Transverse colon (tissue), 4 donors: ENCODE measurements at places on chromosomes 2 and 18. TPM values are rescaled to one million over a fixed set of nuclear protein-coding genes. Genes with fewer than 3 reads are reported as not detected.
A peak's percentile ranks its signal among the peaks of the same experiment; 100 is the strongest.

DNA sequence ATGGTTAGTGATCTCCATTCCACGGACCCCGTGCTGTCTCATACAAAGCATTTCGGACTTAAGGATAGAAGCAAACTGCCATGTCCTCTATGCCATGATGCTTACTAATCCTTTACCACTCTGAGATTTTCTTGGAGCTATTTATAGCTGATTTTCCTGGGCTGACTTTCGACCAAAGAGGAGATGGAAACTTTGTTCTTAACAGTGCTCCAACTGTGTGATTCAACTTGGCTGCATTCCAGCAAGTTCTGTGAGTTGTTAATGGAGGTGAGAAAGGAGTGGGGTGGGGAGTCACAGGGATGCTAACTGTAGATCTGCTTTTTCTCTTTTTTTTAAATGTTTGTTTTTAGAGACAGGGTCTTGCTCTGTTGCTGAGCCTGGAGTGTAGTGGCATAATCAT lies 45.5 kb upstream of the MSH2 start:
- no peaks in the 10 kb centered on the region for H3K36me3 ChIP-seq
- no peaks in the 10 kb centered on the region for H3K27me3 ChIP-seq
- H3K27ac ChIP-seq: peak overlapping the region; percentile 85
- DNase-seq: peak; percentile 63
- no peak overlapping the region for H3K4me3 ChIP-seq

DNA sequence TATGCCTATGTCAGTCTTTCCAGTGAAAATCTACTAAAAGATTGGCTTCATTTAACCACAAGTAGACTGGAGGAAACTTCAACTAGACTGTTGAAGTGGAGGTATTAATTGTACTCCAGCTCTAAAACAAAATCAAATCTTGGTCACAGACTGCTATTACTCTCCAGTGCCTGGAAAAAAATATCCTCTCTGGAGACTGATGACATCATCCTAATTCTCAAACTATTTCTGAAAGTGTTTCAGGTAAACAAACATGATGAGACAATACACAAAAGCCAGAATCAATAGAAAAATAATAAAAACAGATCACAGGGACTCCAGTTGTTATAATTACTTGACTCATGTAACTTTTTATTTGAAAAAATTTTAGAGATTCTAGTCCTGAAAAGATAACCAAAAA lies 87.7 kb upstream of the MYO3B start:
- no peak overlapping the region for H3K27ac ChIP-seq
- no peak overlapping the region for H3K4me3 ChIP-seq
- DNase-seq: no peak
- H3K27me3 ChIP-seq: no peaks in the 10 kb centered on the region

GRCh38 chr2:234024304-234024703 lies 26.2 kb upstream of the SPP2 start:
- no peaks in the 10 kb centered on the region for H3K36me3 ChIP-seq
- no peak overlapping the region for H3K4me3 ChIP-seq
- no peak overlapping the region for H3K27ac ChIP-seq

DNA sequence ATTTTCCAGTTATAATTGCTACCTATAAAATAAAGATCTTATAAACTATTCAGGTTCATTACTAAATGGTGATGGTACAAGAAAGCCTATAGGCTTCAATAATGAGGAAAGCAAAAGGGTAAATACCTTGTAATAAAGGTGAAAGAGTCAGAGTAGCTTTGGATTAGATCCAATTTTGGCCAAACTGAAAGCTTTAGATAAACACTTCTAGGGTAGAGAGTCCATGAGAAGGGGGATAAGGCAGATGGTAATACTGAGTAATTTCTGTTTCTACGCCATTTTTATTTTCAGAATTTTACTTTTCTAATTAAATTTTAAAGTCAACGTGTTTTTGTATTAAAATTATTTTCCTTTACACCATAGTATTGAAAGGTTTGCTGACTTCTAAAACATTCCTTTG lies 9.4 kb downstream of the CASP8 start:
- no peak overlapping the region for H3K4me3 ChIP-seq
- H3K36me3 ChIP-seq: no peaks in the 10 kb centered on the region
- no peaks in the 10 kb centered on the region for H3K27me3 ChIP-seq
- DNase-seq: no peak
- no peak overlapping the region for H3K27ac ChIP-seq

DNA sequence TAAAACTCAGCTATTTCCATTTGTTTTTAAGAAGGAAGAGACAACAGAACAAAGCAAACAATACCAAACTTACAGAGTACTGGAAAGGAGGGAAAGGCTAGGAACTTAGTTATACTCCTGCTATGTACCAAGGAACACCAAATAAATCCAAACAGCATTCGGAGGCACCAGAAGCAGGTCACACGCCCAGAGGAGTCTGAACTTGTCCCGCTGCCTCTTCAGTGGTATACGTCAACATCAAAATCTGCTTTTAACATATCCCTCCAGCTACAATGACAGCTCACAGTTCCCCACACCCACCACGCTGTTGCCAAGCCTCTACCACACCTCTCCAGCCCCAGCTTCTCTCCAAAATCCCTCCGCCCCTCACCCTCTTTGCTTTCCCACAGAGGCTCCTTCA lies 17.3 kb downstream of the C2orf76 start:
- DNase-seq: no peak
- H3K4me1 ChIP-seq: no peaks in the 10 kb centered on the region
- H3K4me3 ChIP-seq: no peak overlapping the region
- no peaks in the 10 kb centered on the region for H3K27me3 ChIP-seq

GRCh38 chr2:119011910-119012209 lies 69.9 kb downstream of the MARCO start:
- H3K4me1 ChIP-seq: no peaks in the 10 kb centered on the region
- no peak overlapping the region for H3K4me3 ChIP-seq
- no peak overlapping the region for H3K27ac ChIP-seq
- no peak for DNase-seq

DNA sequence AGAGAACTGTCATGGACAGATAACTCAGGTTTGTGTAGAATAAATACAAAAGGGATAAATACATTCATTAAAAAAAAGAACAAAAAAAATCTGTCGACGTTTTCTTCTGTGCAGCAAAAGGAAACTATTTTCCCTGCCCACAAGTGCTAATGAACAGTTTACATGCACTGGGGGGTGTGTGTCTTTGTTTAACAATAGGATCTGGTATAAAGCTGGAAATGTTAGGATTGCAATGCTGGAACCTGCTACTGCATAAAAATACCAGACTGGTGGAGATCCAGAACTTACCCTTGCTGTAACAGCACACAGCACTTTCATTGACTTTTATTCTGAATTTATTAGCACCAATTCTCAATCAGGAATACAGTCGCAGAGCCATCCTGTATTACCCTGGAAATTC lies 84.6 kb upstream of the THOC1 start:
- no peak for DNase-seq
- H3K4me1 ChIP-seq: peaks cover 9% of the 10 kb centered on the region
- H3K27ac ChIP-seq: no peak overlapping the region
- no peaks in the 10 kb centered on the region for H3K36me3 ChIP-seq

- no peaks in the 10 kb centered on the region for H3K27me3 ChIP-seq
- H3K36me3 ChIP-seq: no peaks in the 10 kb centered on the region
- H3K27ac ChIP-seq: no peak overlapping the region
- no peak for DNase-seq
- peaks cover 2% of the 10 kb centered on the region for H3K4me1 ChIP-seq
- H3K4me3 ChIP-seq: no peak overlapping the region
These were observed 150.0 kb upstream of the HAAO start for GRCh38 chr2:42942214-42942989.

- no peak overlapping the region for H3K4me3 ChIP-seq
- DNase-seq: no peak
These were observed 179.9 kb downstream of the RPIA start for GRCh38 chr2:88871336-88871735.

DNA sequence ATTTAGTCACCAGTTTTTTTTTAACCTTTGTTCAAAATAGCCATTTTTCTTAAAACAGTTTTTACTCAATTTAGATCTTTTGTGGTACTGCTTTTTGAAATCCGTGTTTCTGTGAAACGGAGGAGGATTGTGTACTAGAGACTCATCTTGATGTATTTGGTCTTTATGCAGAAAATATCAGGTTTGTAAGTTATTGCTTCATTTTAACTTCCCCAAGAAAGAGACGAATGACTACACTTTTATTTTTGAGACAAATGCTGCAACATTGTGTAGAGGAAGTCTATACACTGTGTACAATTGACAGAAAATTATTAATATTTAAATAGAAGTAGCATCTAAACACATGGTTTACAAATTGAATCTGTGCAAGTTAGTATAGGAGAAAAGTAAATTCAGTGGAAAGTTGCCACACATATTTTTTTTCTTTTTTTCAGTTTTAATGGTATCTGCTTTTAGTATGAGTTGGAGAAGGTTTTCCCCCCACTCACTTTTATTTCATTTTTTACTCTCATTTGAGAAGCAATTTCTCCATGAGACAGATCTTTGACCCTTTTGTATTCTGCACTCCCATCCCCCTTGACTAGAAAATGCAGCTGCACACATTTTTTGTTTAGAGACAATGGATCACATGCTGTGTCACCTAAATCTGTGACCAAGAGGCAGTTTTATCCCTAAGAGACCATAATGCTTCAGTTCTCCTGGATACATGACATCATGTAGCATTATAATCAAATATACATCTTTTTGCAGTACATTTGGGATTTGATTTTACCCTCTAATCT lies 200.8 kb upstream of the STON1 start:
- no peak overlapping the region for H3K4me3 ChIP-seq
- DNase-seq: no peak
- H3K36me3 ChIP-seq: no peaks in the 10 kb centered on the region
- no peaks in the 10 kb centered on the region for H3K4me1 ChIP-seq

GRCh38 chr2:102826904-102827303 lies 65.1 kb downstream of the TMEM182 start:
- H3K4me3 ChIP-seq: no peak overlapping the region
- H3K27me3 ChIP-seq: no peaks in the 10 kb centered on the region
- no peak for DNase-seq
- H3K36me3 ChIP-seq: no peaks in the 10 kb centered on the region
- H3K27ac ChIP-seq: no peak overlapping the region
- no peaks in the 10 kb centered on the region for H3K4me1 ChIP-seq

DNA sequence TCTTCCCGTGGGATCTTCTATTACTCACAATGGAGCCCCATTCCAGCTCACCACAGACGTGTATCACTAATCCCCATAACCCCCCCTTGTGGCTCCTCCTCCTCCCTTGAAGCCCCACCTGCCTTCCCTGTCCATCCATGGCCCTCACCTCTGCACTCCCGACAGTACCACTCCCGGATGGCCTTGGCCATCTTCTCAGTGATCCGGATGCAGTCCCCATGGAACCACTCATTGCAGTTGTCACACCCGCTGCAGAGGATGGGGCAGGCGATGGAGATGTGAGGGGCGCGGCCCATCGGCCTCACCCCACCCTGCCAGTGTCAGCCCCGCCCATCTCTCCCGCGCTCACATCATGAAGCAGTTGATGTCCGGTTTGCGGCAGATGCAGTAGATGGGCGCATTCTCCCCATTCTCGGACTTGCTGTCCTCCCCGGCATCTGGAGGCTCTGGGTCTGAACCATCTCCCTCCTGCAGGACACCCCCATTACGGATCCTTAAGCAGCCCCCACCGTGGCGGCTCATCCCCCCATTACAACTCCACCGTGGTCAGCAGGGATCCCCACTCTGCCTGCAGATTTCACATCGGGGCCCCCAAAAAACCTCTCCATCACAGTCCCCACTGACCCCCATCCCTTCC lies 983 bp downstream of the CXXC1 start:
- H3K27me3 ChIP-seq: no peaks in the 10 kb centered on the region
- H3K4me3 ChIP-seq: peak overlapping the region; percentile 71
- no peaks in the 10 kb centered on the region for H3K4me1 ChIP-seq
- peak overlapping the region; percentile 86 for H3K27ac ChIP-seq

GNLY gene
- 5.2 TPM for total RNA-seq
